ENCODE measurements at places on chromosomes 11 and 22. TPM values are rescaled to one million over a fixed set of nuclear protein-coding genes. Genes with fewer than 3 reads are reported as not detected.

GRCh38 chr11:78722786-78723185 lies 148.1 kb upstream of the NARS2 start:
- DNase-seq = no peak

GRCh38 chr11:47285969-47286770 lies 16.2 kb downstream of the MADD start:
- DNase-seq = no peak

MOGAT2 gene
- not detected for total RNA-seq

DNA sequence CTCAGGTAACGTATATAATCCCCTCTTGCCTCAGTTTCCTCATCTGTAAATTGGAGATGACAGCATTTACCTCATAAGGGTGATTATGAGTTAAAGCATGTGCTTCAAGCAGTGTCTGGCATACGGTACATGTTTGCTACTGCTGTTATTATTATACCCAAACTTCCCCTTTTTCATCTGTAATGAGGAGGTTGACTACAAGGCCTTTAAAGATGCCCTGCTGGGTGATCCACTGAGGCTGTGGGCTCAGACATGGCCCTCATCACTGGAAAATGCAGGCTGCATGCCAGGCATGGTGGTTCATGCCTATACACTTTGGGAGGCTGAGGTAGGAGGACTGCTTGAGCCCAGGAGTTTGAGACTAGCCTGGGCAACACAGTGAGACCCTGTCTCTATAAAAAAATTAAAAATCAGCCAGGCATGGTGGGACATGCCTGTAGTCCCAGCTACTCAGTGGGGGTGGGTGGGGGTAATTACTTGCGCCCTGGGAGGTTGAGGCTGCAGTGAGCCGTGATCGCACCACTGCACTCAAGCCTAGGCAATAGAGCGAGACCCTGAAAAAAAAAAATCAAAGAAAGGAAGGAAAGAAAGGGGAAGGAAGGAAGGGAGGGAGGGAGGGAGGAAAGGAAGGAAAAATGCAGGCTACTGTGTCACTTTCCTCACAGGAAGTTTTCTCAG lies 4.3 kb downstream of the PIK3IP1 start:
- DNase-seq = no peak

DNA sequence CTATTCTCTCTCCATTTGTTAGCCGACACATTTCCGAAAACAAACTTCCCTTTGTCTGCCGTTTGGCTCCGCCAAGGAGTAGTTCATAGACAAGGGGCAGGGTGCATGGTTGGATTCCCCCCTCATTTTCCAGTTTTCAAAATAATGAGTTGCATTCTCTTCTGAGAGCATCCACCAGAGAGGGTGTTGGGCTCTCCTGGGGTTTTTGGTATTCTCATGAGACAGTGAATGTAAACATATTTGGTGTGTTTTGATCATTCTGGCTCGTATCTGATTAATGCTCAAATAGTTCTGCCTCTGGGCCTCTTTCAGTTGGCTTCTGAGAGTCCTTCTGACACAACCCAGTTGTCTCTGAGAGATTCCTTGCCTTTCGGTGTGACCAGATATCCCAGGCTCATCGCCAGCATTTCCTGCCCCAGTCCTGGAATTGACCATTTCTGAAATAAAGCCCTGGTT lies 21.7 kb downstream of the GRAMD4 start:
- no peak for DNase-seq

DNA sequence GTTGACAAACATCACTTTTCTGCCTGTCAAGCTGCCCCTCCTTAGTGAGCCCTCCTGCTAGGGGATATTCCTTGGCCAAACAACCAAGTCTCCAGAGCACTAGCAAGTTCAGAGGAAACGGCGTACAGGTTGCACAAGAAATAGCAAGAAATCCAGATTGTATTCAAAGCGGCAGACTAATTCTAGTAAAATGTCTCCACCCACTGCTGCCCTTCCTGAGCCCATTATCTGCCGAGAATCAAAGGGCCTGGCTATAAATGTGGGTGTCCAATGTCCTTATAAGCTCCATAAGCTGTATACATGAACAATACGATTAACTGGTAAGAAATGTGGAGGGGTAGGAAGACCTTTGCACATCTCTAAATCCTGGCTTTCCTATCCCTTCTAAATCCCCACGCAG lies 44.0 kb upstream of the AKIP1 start:
- no peak for DNase-seq
